ENCODE measurements at places on chromosomes 3 and 15.

DNA sequence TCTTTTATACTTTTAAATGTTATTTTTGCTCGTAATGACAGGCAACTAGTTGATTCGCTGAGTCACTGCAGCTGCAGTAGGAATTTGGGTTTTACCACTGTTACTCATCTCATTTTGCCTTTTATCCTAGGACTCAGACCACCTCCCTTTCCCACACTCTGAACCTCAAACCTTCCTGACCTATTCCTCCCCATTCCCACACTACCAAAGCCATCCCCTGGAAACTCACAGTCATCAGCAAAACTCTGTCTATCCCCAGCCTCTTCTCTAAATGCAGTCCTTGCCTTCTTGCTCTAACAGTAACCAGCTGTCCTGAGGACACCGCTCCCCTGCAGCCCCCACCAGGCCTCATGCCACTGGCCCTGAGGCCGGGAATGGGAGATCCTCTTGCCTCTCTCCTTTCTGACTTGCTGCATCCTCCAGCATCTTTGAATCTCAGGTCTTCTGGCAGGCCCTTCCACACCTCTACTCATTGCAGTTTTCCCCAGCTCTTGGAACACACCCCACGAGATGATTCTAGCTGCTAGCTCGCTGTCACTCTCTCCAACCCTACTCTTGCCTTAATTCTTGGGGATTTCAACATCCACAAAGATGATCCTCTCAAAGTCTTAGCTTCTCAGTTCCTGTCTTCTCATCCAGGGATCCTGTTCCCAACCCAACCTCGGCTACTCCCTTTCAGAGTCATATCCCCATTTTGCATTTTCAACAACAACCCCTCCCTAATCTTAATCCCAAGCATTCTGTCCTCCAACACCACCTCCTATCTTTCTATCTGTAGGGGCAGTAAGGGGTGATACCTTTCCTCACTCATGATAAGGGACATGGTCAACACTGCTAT lies 55.9 kb upstream of the C3orf80 start:
- DNase-seq = no peak

- DNase-seq = no peak
Measured at GRCh38 chr3:168073842-168074605, 21.7 kb downstream of the GOLIM4 start.

GRCh38 chr3:72960812-72961518 lies 35.6 kb upstream of the PPP4R2 start:
- no peak for DNase-seq

GRCh38 chr3:111594205-111594604 lies 941 bp downstream of the ZBED2 start:
- no peak for DNase-seq

- no peak for DNase-seq
Measured at GRCh38 chr15:57873564-57874209, 167.2 kb downstream of the POLR2M start.

DNA sequence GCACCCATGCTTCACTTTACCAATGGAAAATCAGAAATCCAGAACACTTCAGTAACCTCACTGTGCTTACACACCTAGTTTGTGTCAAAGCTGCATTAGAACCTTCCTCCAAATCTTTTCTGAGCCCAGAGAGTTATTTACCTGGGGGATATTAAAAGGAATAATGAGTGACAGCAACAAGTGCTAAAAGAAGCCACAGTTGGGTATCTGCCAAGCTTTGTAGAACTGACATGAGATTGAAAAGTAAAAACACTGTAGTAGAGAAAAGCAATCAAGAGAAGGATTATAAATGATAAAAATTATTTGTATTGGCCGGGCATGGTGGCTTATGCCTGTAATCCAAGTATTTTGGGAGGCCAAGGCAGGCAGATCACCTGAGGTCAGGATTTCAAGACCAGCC lies 8.8 kb upstream of the TBC1D23 start:
- no peak for DNase-seq

- no peak for DNase-seq
Measured at GRCh38 chr3:69058947-69059224, 6.8 kb upstream of the TMF1 start.

- DNase-seq = no peak
Measured at GRCh38 chr3:99966662-99967416, 147.5 kb downstream of the FILIP1L start.

DNA sequence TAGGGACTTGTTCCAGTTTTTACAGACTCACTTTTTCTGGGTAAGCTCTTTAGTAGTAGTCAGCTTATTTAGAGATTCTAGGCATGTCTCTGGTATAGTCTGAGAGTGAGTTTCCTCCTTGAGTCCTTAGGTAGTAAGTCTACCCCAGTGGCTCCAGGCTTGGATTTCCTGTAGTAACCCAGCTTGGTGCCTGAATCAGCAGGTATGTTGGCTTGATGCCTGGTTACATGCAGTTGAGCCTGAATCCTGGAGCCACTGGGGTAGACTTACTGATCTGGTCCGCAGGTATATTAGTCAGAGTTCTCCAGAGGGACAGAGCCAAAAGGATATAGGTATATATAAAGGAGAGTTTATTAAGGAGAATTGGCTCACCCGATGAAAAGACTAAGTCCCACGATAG lies 85.8 kb upstream of the RBMS3 start:
- no peak for DNase-seq

Measured in WERI-Rb-1 (cell line).